ENCODE measurements at places on chromosomes 11 and 22.

DNA sequence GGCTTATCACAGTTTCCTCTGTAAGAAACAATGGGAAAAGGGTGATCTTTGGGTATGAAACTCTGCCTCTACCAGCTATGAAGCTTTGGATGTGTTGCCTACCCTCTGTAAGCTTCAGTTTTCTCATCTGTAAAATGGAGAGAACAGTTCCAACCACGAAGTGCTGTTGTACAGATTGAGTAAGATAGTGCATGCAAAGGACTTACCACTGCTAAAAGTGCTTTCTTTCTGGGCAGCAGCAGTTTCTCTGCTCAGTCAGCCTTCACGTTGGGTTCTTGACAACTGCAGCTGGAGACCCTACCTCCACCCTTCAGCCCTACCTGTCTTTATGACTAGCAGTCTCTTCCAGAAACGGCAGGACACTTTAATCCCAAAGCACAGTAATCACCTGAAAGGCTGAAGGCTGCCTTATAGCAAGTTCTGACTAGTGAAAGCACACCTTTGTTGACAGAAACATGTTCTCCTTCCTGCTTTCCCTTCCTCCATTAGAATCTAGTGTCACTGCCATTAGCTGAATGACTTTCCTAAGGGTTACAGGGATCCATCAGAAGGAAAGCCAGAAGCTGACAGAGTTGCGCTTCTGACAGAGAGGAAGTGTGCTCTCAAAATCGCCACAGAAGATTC is 91.4 kb downstream of the RPL27A start:
- DNase-seq, result peak; percentile 38

DNA sequence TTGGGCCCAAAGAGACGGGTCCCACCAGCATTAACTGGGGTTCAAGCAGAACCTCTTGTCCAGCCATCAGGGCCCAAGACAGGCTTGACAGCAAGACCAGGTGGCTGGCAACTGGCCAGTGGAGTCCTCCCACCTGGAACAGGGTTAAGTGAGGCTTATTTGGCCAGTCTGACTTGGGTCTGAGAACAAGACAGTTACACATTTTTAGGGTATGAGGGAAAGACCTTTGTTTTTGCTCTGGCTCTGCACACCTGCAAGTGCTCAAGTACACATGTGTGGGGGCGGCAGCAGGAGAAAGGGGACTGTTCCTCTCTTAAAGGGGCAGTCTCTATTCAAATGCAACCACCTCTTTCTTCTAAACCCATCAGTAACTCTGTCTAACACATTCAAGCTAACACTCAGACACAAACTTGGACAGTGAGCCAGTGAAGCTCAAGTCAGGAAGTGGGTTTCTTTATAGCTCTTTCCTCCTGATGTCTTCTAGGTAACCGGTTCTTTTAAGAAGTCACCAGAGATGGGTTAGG is 116.2 kb downstream of the ETS1 start:
- DNase-seq, result no peak

DNA sequence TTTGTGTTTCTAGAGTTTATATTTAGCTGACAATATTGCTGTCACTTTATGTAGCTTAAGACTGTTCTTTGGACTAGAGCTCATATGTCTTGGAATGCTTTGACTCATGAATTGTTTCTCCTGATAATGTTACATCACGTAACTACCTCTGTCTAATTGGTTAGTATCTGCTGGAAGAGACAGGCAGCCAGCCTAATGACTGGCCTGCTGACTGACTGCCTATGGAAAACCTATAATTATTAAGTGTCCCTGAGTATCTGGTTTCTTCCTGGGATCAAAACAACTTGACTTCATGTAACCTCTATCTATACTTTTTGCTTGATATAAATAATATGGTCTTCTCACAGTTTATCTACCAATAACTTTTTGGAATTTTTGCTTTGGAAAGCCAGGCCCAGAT is 9.4 kb downstream of the SOX6 start:
- no peak for DNase-seq

DNA sequence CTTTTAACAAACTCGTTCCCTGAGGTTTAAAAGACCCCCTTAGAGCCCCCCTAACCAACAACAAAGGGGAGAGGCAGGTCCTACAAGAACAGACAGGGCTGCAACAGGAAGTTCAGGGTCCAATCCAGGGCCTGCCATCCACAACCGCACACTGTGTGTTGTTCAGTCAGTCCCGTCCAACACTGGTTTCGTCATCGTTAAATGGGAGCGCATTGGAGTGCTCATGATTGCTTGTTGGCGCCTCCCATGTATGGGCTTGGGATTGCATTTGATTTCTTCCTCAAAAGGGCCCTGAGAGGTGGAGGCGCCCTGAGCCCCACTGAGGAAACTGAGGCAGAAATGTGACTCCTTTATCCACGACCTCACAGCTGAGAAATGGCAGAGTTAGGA is 174.1 kb downstream of the MN1 start:
- no peak for DNase-seq

DNA sequence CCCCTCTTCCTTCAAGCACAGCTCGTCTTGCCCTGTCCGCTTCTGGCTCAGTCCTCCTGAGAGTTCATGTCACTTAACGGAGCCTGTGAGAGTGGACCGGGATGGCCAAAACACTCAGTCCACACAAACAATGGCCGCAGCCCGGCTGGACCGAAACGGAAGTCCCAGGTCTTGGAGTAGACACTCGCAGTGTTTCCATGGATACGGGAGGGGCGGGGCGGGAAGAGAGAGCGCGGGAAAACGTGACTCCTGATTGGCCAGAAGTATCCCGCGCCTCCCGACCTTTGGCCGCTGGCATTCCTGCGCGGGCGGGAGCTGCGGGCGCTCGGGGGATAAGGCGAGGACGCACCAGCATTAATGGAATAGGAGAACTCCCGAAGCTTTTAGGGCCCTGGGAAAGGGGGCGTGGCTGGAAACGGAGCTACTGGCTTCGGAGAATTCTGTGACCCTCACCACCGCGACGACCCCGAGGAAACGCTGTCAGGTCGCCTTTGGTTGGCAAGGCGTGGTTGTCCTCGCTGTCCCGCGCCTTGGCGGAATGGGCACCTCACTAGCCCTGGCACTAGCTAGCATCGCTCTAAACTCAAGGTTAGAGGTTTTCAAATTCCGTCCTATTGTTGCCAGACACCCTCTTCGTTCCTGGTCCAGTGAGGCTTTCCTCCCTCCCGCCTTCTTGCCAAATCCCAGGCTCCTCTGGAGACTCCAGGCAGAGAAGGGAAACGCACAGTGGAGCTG is at the start of the genes NLRP14 and ZNF214:
Gene NLRP14, plus strand, starts transcription at position 297 of the 735 bp plus-strand sequence. CDS start 18,108 bp downstream, outside the sequence.
Gene ZNF214, minus strand, starts transcription at position 164 of the 735 bp plus-strand sequence. CDS start 17,511 bp downstream, outside the sequence.
- DNase-seq, result peak; percentile 98

- no peak for DNase-seq
Observed at GRCh38 chr11:115848611-115849010, 344.4 kb upstream of the CADM1 start.

- DNase-seq, result no peak
Observed at GRCh38 chr11:61529537-61530225, 21.1 kb downstream of the LRRC10B start.
